ENCODE measurements at places on chromosomes 13 and 19.

- DNase-seq = no peak
Measured at GRCh38 chr13:109859898-109860297, 73.5 kb upstream of the IRS2 start.

- no peak for DNase-seq
Measured at GRCh38 chr13:73467125-73467524, 408.3 kb downstream of the KLF5 start.

GRCh38 chr19:7861619-7862412 is 12.4 kb downstream of the PRR36 start:
- DNase-seq = no peak

DNA sequence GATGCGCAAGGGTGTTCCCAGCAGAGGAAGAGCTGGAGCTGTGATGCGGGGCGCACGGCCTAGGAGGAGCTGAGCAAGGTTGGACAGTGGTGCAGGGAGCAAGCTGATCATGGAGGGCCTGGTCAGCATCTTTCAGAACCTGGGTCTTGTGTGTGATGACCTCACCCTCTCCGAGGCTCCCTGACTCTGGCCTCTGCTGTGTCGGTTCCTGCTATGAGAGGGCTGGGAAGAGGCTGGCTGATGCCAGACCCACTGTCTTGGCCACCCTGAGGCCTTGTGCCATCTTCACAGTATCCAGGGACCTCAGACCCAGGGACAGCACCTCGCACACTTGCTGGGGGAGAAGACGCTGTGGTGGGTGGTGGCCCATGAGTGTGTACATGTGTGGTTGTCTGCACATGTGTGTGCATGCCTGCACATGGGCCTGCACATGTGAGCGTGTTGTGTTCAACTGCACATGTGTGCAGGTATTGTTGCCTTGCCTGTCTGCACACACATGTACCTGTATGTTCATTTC is 16.5 kb upstream of the C13orf46 start:
- DNase-seq = no peak

DNA sequence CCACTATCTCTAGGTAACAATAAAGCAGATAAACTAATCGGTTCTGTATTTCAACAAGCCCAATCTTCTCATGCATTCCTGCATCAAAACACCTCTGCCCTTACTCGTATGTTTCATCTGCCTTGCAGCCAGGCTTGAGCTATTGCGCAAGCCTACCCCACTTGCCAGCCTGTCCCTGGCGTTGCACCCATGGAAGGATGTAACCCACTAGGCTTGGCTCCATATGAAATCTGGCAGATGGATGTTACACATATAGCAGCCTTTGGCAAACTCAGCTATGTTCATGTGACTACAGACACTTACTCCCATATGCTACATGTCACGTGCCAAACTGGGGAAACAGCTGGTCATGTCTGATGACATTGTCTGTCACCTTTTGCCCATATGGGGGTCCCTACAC is 11.9 kb upstream of the ZNF549 start:
- no peak for DNase-seq

DNA sequence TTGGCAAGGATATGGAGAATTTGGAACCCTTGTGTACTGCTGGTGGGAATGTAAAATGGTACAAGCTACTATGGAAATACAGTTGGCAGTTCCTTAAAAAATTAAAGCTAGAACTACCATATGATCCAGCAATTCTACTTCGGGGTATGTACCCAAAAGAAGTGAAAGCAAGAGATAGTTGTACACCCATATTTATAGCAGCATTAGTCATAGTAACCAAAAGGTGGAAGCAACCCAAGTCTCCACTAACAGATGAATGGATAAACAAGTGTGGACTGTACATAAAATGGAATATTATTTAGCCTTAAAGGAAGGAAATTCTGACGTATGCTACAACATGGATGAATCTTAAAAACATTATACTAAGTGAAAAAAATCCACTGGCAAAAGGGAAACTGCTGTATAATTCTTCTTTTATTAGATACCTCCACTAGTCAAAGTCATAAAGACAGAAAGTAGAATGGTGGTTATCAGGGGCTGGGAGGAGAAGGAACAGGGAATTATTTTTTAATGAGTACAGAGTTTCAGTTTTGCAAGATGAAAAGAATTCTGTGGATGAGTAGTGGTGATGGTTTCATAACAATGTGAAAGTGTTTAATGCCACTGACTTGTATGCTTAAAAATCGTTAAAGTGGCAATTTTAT is 141.6 kb downstream of the RXFP2 start:
- DNase-seq = no peak

GRCh38 chr13:74571811-74572210 is 437.6 kb upstream of the KLF12 start:
- no peak for DNase-seq

DNA sequence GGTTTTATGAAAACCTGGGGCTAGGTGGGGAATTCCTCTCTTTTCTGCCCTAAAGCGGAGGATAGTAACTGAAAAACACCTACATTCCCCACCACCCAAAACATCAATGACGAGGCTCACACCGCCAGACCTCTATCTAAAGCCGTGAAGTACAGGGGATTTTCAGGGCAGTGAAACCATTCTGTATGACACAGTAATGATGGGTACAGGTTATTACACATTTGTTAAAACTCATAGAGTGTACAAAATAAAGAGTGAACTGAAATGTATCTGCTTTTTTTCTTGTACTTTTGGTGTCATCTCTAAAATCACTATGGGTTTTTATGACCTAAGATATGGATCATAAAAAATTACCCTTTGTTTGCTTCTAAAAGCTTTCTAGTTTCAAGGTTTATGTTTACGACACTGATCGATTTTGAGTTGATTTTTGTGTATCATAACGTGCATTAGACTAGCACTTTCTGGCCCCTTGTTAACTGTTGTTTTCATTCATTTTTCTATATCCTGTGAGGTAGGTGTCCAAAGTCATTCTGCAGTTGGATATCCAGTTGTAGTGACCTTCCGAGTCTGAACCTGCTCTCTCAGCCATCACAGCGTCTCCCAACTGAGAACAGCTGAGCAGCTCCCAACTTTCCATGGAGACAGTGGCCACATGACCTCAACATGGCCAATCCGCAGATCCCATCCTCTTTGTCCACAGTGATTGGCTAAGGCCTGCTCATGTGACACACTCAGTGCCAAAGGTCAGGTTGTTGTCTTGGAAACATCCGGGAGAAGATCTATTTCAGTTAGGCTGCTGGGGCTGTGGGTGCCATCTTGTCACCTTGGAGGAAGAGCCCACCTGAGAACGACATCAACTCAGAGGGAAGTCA is 10.3 kb downstream of the MBD3L2B start:
- DNase-seq = no peak

GRCh38 chr19:54873990-54874389 is at the start of gene FCAR:
Gene FCAR (plus strand): TSS chr19:54874235. CDS start chr19:54874290, 55 bp downstream.
- DNase-seq = no peak

- no peak for DNase-seq
Measured at GRCh38 chr19:42196011-42197001, 21.2 kb downstream of the DEDD2 start.

DNA sequence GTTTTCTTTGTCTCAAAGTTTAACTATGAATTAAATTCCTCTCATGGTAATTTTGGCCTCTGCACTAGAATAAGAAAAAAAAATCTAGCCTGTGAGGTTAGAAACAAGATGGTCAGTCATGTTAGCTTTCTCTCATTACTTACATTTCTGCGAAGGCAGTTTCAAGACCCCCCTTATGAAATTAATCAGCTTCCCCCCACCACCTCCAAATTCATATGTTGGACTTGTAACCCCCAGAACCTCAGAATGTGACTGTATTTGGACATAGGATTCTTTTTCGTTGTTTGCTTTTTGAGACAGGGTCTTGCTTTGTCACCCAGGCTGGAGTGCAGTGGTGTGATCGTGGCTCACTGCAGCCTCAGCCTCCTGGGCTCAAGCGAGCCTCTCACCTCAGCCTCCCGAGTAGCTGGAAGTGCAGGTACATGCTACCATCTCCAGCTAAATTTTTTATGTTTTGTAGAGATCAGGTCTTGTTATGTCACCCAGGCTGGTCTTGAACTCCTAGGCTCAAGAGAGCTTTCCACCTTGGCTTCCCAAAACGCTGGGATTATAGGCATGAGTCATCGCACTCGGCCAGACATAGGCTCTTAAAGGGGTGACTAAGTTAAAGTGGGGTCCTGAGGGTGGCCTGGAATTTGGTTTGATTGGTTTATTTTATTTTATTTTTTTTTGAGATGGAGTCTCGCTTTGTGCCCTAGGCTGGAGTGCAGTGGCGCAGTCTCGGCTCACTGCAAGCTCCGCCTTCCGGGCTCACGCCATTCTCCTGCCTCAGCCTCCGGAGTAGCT is 1.4 kb downstream of the PLA2G4C start:
- DNase-seq = no peak

GRCh38 chr13:91141543-91142061 is 205.9 kb upstream of the MIR17HG start:
- no peak for DNase-seq

DNA sequence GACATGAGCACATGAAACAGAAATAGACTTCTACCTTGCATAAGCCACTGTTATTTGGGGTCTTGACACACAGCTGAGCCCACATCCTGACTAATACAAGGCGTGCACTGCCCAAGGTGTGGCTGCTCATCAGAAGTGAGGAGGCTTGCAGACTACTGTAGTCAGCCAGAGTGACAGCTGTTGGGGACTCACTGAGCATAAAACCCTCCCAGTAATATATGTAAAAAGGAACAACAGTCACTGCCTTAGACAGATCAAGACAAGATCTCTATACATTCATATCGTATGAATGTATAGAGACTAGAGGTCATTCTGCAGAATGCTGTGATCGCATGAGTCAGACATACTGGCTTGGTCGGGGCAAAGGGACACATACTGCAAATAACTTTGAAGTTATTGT is 4.1 kb upstream of the C1QTNF9B start:
- peak; percentile 86 for DNase-seq

- no peak for DNase-seq
Measured at GRCh38 chr19:35569281-35569781, 5.9 kb upstream of the ATP4A start.

DNA sequence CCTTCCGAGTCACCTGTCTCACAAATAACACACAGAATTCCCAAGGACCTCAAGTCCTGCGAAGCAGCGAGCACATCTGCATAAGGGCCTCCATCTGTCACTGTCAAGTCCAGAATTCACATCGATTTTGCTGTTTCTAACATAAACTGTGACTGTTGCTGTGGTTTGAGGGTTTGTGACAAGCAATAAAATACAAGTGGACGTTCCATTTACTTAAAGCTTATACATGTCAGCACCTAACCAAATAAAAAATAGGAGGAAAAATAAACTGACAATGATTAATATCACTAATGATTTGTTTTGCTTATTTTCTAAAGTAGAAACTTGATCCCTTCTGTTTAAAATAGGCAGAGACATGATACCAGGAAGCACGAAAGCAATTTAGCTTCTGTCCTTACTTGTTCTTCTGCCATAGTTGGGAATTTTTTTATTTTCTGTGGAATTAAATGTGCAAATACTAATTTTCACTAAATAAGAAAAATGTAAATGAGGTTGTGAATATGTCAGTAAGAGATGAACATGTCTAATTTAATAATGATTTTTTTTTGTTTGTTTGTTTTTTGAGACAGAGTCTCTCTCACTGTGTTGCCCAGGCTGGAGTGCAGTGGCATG is 279.1 kb downstream of the FGF9 start:
- DNase-seq = no peak

- DNase-seq = no peak
Measured at GRCh38 chr19:934197-934840, 8.5 kb downstream of the ARID3A start.

GRCh38 chr19:37845932-37846331 is 60.5 kb downstream of the WDR87 start:
- no peak for DNase-seq

DNA sequence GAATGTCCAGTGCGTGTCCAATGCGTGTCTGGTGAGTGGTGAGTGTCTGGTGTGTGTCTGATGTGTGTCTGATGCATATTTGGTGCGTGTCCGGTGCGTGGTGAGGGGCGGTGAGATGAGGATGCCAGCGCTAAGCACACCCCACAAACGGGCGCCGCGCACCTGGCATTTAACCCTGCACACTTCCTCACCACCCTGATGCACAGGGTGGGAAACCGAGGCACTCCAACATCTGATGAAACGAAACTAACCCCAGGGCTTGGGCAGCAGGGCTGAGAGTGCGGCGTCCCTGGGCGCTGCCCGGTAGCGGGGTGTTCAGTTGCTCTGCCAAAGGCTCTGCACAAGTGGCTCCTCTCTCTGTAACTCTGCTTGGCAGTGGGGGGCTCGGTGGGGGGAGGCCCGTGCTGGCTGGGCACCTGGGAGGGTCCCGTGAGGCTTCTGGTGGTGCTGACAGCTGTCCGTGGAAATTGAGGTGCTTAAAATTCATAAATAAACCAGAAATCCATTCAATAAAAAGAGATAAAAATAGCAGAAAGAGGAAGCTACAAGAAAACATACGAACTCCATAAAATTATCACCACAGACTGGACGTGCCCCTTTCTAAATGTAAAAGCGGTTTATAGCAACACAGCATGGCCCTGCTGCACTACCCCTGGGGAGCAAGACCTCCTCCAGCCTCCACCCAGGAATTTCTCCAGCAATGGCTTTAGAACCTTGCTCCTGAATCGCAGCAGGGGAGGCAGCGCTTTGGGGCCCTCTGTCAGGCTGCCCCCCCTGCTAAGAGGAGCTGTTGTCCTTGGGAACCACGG is 76.0 kb downstream of the RASA3 start:
- DNase-seq = no peak

DNA sequence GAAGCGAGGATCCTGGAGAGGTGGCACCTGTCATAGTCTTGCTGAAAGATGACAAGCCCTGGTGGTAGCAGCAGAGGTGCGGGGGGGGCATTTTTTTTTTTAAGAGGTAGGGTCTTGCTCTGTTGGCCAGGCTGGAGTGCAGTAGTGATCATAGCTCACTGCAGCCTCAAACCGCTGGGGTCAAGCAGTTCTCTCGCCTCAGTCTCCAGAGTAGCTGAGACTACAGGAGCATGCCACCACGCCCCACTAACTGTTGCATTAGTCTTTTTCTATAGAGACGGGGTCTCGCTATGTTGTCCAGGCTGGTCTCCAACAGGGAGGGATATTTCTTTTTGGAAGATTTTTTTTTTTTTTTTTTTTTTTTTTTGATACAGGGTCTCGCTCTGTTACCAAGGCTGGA is 3.3 kb downstream of the BAX start:
- no peak for DNase-seq

- DNase-seq = peak; percentile 57
Measured at GRCh38 chr13:87344176-87344575, 327.0 kb upstream of the SLITRK5 start.

GRCh38 chr19:5932609-5933262 is 18.7 kb downstream of the CAPS start:
- DNase-seq = no peak

DNA sequence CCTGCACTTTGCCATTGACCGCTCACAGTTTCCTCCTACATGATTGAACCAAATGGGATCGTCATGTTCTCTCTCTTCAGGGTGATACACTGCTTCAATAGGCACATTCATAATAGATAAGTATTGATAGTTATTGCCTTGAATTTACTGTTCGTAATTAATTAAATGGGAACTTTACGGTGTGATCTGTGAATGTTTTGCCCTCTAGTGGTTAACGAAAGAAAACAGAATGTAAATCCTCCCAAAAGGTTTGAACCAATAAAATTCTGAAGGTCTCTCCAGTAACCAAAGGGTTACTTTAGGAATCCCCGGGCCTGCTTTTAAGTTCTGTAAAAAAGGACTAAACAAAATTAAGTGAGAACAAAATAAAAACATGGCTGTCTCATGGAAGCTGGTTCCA is 389.3 kb downstream of the DACH1 start:
- DNase-seq = peak; percentile 15

GRCh38 chr13:32616883-32617511 is 30.7 kb downstream of the PDS5B start:
- DNase-seq = no peak

GRCh38 chr19:10044390-10044789 is 31.1 kb downstream of the RDH8 start:
- DNase-seq = peak; percentile 15
